ENCODE measurements at places on chromosomes 5 and 9.
A peak's percentile ranks its signal among the peaks of the same experiment; 100 is the strongest.

GRCh38 chr5:134543820-134544614, 18.5 kb downstream of the JADE2 start:
- no peak for DNase-seq

GRCh38 chr9:14365670-14366069, 51.7 kb upstream of the NFIB start:
- peak; percentile 76 for DNase-seq

DNA sequence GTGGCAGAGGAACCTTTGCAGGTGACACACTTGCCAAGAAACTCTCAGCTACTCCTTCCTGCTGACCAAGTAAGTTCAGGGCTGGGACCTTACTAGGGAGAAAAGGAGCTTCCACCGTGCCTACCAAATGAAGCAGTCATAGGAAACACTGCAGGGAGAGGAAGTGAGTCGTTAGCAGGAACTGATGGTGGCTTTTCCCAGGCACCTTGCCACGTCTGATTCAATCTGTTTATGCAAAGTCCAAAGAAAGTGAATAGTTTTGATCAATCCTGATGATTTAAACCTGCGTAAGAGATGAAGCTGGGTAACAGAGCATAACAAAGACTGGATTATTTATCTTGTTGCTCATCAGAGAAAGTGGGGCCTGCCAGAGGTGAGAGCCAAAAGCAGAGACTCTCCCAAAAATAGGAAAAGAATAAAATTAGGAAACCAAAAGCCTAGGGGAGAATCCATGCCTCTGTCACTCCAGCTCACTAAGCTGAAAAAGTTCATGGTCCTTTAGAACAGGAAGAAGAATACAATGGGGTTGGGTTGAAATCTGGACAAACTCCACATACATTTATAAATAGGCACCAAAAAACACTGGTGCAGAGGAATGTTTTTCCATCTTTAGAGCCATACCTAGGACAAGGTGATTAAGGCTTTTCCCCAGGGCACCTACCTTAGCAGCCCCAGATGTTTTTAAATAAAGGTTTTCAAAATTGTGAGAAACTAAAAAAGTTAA, 9.3 kb upstream of the PFDN1 start:
- peak; percentile 97 for DNase-seq

GRCh38 chr9:99807956-99808355, 13.7 kb upstream of the NR4A3 start:
- DNase-seq, result no peak

DNA sequence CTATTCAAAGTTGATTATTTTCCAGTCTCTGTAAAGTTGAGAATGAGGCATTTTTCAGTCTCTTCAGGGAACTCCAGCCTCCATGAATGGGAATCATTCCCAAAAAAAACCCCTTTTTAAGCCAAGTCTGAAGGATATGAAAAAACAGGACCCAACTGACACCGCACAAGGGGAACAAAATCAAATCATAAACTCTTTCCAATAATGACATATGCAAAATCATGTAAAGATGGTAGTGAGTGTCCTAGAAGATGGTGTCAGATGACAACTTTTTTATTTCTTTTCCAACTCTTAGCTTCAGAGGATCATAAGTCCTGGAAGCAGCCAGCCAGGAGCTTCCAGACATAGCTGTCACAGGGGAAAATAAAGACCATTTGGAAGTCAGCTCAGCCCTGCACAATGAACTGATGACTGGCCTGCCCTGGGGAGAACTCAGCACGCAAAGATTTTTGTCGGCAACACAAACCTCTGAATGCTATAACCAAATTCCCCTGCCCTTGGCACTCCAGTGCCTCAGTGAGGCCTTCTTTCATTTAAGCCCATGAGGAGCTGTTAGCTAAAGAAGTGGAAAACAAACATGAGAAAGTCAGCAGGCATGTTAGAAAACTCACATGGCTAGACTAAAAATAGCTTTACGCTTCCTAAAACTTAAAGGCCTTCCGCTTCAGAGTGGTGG, 85.4 kb downstream of the SLC1A3 start:
- DNase-seq, result peak; percentile 83

DNA sequence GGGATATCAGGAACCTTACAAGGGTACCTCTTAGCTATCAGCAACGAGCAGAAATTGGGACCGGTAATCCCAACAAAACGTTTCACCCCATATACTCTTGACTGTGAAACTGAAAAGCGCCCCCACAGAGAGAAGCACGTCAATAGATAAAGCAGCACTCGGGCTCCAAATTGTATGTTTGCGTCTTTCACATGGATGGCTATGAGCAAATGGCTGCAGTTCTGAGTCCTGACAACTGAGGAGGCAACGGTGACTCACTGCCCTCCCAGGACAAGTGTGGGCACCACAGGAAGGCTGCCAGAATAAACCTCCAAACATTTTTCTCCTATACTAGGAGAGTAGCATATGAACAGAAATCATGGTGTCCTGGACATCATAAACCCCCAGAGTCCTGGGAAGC, 36.6 kb downstream of the SEMA4D start:
- peak; percentile 62 for DNase-seq

DNA sequence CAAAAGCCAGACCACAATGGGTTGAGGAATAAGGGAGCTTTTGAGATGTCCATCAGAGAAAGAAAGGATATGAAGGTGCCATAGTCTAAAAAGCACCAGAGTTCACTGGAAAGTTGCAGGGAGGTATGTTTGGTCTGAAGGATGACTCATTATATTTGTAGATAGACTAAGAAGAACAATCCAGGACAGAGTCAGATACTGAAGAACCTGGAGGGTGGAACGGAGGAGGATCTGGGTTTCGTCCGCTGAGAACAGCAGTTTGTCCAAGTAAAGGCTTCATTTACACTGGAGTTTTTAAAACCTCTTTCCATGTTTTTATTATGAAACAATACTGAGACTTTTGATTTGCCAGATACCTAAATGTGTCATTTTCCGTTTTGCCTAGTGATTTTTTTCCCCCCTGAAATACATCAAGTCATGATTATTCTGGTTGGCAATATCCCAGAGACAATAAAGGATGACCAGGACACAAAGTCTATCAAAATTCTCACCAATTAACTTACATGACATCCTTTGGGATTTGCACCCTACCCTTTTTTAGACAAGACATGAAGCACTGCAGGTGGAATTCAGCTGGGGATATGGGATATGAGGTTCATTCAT, 219.9 kb downstream of the MLLT3 start:
- DNase-seq, result no peak

- no peak for DNase-seq
These were observed 33.6 kb downstream of the IRF1 start for GRCh38 chr5:132456987-132457361.

DNA sequence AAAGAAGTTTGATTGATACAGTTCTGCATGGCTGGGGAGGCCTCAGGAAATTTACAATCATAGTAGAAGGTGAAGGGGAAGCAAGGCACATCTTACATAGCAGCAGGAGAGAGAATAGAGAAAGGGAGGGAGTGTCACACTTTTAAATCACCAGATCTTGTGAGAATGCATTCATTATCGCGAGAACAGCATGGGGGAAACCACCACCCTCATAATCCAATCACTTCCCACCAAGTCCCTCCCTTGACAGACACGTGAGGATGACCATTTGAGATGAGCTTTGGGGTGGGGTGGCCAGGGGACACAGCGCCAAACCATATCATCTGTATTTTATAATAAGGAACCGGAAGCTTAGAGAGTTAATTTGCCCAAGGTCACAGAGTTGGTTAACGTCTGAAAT, 13.7 kb upstream of the FOCAD start:
- no peak for DNase-seq

DNA sequence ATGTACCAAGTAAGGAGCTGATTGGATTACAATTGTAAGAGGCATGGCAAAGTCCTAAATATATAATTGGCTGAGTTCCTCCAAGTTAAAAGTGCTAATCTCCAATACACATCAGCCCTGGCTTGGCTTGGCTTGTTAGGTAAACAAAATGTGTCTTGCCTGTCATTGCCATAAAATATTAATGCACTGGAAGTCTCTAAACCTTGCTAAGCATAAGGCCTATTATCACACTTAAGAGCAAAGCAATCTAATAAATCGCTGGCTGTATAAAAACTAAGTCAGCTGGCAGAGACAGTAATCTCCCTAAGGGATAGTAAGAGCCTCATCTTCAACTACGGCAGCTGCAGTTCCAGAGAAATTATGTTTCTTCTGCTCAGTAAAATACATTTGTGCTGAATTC, 418.6 kb upstream of the GRAMD2B start:
- no peak for DNase-seq

GRCh38 chr9:79719021-79719420, 147.3 kb downstream of the TLE4 start:
- DNase-seq, result peak; percentile 45

GRCh38 chr9:16197578-16198370, 644.9 kb downstream of the CCDC171 start:
- no peak for DNase-seq

GRCh38 chr5:179799644-179799973, 5.8 kb downstream of the LTC4S start:
- DNase-seq, result no peak

DNA sequence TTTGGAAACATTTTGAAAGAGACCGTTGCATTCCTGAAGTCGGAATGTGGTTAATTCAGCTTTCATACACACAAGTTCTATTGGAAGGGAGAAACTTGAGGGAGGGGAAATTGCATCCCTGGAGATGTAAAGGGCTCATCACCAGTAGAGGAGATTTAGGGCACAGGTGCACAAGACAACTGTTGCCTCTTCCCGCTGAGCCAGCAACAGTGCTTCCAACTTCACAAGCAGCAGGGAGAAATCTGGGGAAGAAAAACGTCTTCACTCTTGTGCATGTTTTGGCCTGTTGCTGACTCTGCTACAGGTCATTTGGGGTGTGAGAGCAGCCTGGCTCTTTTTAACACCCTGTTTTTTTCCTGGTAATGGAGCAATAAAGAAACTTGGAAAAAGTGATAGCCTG, 277.9 kb downstream of the GAS1 start:
- DNase-seq, result no peak

- no peak for DNase-seq
These were observed 33.7 kb downstream of the SNX18 start for GRCh38 chr5:54551292-54551691.

DNA sequence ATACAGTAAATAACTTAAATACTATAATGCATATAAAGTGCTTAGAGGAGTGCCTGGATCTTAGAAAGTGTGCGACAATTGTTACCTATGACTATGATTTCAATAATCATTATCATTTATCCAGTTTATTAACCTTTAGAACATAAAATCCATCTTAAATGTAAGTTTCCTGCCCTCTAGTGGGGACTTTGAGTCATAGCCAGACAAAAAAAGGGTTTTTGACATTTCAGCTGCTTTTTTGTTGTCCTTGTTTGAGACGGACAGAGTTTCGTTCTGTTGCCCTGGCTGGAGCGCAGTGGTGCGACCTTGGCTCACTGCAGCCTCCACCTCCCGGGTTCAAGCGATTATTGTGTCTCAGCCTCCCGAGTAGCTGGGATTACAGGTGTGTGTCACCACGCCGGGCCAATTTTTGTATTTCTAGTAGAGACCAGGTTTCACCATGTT, 9.7 kb upstream of the C9orf152 start:
- DNase-seq, result peak; percentile 50

DNA sequence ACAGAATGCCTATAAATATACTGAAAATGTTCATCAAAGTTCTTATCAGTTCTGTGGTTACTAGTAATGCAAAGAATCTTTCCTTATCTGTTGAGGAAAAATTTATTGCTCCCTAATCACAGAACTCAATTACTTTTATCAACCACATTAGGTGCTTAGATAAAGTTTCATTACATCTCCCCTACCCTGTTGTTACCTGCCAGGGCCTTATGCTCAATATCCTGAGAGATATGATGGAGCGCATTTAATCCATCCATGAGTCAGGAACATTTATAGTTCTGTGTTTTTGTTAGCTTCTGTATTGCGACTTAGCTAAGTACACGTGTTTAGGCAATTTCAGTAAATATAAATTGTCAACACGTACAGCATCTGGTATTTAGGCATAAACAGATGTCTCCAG, 164.3 kb upstream of the ST8SIA4 start:
- no peak for DNase-seq

GRCh38 chr5:10158886-10159285, 90.8 kb downstream of the ATPSCKMT start:
- no peak for DNase-seq

DNA sequence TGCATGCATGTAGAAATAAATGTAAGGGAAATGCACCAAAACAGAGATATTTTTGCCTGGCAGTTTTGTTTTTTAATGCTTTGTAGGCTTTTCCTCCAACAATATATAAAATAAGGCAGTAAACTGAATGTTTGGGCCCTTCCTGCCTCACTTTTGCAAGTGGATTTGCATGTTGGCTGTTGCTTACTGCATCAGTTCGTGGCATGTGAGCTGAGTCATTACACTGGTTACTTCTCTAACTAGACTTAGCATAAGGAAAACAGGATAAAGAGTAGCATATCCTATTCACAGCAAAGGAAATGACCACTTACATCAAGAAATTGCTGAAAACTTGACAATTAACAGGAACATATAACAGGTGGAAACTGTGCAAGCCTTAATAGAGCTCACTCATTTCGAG, 113.4 kb downstream of the TLE1 start:
- DNase-seq, result peak; percentile 40

- DNase-seq, result peak; percentile 8
These were observed 133.7 kb downstream of the NMUR2 start for GRCh38 chr5:152271420-152271819.

DNA sequence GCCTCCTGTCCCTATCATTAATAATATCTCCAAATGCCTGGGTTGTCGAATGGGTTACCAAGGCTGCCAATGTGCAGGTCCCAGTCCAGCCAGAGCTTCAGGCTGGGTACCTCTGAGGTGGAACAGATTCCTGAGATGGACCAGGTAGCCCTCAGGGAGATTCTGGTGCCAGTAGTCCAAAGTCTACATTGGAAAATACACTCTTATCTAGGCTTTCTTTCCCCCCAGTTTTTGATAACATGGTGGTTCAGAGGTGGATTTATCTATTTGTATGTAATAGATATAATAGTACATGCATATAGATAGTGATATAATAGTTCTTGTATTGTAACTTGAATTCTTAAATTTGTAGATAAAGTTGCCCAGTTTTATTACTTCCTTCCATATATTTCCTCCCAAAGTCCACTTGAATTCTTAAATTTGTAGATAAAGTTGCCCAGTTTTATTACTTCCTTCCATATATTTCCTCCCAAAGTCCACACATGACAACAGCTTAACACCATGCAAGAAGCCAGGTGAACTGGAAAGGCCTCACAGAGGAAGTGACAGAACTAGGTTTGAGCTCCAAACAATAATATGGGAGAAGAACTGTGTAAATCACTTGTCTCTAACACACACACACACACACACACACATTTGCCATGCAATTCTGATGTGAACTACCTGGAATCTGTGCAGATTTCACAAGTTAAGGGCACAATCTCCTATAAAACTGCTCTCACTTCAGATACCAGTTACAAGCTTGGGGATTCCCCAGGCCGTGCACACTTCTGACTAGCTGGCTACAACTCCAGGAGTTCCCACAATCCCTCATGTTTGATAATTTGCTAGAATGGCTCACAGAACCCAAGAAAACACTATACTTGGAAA, 30.7 kb upstream of the ERAP1 start:
- DNase-seq, result no peak

- DNase-seq, result no peak
These were observed 63.3 kb downstream of the DPYSL3 start for GRCh38 chr5:147446523-147446922.
